Progenitor cell of endocrine pancreas (in vitro differentiated cells): ENCODE measurements at places on chromosomes 3 and 15.

DNA sequence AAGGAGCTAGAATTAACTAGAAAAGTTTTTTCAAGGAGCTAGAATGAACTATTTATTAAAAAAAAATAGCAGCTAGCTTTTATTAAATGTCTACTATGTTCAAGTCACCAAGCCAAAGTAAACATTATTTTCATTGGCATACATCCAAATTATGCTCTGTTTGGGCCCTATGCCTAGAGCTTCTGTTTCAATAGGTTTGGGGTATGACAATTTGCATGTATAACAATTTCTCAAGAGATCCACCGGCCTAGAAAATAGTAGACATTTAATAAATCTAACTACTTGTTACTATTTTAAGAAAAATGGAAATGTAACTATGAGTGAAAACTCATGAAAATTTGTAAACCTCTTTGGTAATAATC lies 8.0 kb downstream of the GABRR3 start:
- no peak for DNase-seq

- DNase-seq = no peak
Observed at GRCh38 chr15:58452775-58453174, 21.0 kb downstream of the LIPC start.

GRCh38 chr3:64174328-64174727 lies 50.9 kb downstream of the PRICKLE2 start:
- DNase-seq = no peak

- no peak for DNase-seq
Observed at GRCh38 chr3:194087995-194088855, 47.7 kb upstream of the HES1 start.

DNA sequence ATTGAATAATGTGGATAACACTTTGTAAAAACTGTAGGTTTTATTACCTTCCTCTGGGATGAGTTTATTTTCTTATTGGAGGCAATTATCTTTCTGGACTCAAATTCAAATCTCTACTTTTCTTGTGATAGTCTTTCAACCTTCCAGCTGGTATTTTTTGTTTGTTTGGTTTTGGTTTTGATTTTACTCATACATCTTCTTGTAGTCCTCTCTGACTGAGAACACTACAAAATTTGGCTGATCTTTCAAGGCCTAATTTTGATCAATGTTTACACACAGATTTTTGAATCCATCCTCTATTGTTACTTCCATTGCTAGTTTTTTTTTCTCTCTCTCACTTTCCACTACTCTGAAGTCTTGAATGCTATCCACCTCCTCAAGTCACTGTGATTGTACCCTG lies 303.8 kb upstream of the NECTIN3 start:
- DNase-seq = no peak

- DNase-seq = peak; percentile 62
Observed at GRCh38 chr3:58532794-58533220, 4.2 kb downstream of the ACOX2 start.

DNA sequence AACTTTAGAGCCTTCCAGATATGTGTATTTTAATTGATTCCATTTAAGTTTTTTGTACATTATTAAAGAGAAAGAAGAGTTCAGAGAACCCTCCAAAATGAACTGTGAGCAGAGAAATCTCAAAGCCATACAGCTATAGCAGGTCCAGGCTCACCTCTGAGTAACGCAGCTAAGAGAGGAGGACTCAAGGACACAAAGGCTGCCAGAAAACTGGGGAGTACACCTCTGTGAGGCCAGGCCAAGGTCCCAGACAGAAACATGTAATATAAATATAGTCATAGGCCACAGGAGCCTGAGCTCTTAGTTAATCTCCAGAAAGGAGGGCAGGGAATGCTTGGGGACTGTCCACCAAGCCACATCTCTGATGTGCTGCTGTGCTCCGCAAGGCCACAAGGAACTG lies 66.5 kb downstream of the TMEM39A start:
- no peak for DNase-seq
